Endothelial cell of umbilical vein (primary cell): ENCODE measurements at places on chromosomes 16 and 17. TPM values are rescaled to one million over a fixed set of nuclear protein-coding genes. Genes with fewer than 3 reads are reported as not detected.

SLC22A31 gene
- total RNA-seq: not detected in 2 replicates

RSAD1 gene
- 33.1 and 35.5 TPM in 2 replicates for total RNA-seq

GRCh38 chr16:3095869-3096268 is 3.2 kb downstream of the ZSCAN10 start:
- no peak for DNase-seq

TMIGD1 gene
- total RNA-seq: not detected in 2 replicates

DNA sequence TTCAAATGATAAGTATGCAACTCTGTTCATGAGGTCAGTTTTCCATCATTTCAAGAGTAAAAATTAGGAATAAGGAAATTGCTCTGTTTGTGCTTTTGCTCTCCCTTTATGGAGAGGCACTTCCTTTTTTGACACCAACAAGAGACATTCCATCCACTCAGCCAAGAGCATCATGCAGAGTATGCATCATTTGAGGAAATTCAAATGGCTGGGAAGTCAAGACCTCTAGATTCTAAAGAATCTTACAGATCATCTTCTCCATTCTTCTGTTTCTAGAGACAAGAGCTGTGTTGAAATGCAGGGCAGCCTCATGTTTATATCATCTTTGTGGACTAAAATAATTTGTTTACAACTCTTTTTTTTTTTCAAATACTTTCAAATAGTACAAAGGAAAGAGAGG is 669.4 kb downstream of the CDH11 start:
- no peak for DNase-seq

- DNase-seq: no peak
Measured at GRCh38 chr17:55776271-55776670, 25.4 kb downstream of the PCTP start.

VMO1 gene
- total RNA-seq: not detected in 2 replicates

ALOX12B gene
- not detected in 2 replicates for total RNA-seq

DNA sequence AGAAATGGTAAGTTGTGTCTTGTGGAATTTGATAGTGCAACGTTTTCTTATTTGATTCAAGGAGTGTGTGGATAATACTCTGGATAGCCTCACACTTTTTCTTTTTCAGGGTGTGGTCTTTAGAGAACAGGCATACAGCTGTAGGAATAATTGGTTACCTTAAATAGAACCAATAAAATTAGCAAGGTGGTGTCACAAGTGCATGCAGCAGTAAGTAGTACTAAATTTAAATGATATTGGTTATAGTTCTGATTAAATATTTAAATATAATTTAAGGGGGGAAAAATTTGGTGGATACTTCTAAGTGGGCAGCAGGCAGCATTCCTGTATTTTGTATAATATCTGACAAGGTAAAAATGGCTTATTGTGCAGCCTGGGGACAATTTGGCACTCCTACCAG is 3.7 kb downstream of the HAPSTR1 start:
- no peak for DNase-seq

KCNJ18 gene
- total RNA-seq: not detected in 2 replicates

DNA sequence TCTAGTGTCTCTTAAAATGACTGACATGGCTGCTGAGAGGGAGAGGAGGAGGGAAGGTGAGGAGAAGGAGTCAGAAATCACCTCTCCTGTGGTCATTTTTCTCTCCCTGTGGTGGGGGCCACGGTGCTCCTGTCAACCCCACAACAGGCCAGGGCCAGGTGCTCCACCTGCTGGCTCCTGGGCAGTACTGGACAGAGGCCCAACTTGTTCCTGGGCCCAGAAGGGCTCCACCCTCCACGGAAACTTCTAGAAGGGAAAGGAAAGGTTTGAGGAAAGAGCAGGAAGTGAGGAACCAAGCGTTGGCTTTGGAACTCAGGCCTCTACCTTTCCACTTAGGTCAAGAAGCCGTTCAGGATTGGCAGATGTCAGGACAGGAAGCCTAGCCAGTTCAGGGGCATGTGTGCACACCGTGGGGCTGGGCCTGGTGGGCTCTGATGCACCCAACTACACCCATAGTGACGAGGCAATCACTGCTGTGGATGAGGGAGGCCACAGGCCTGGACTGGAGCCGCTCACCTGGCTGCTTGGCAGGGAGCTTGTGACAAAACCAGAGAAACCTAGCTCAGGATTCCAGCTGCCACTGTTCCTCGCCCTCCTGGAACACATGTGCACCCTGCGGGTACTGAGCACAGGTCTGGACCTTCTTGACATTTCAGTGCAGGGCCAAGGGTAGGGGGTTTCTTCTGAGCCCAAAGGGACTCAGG is 36.1 kb downstream of the WNT3 start:
- DNase-seq: peak; percentile 41

RGS11 gene
- 3.0 and 5.5 TPM in 2 replicates for total RNA-seq

CDRT15 gene
- not detected in 2 replicates for total RNA-seq
